Stimulated activated CD8-positive, alpha-beta memory T cell treated with anti-CD3 and anti-CD28 coated beads, Interleukin-2, amount 100 ng/mL, for 1 hour (primary cell): ENCODE measurements at places on chromosomes 13 and 19.

GRCh38 chr13:113150550-113151365, 7.7 kb upstream of the PROZ start:
- no peak for DNase-seq

DNA sequence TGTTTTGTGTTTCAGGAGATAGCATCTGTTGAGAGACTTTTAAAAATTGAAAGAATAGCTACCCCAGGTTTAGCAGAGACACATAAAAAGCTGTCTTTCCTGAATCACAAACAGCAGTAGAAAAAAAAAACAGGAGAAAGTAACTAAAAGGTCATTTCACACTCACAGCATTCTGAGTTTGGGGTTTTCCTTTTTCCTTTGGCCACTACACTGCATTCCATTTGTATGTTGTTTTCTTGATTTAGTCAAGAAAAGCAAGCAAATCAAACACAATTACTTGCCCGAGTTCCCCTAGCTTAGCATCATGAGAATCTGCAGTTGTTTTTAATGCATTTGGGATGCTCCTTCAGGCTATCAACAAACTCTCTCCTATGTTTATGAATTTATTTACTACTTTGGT, 161.0 kb downstream of the KCTD12 start:
- DNase-seq = no peak

DNA sequence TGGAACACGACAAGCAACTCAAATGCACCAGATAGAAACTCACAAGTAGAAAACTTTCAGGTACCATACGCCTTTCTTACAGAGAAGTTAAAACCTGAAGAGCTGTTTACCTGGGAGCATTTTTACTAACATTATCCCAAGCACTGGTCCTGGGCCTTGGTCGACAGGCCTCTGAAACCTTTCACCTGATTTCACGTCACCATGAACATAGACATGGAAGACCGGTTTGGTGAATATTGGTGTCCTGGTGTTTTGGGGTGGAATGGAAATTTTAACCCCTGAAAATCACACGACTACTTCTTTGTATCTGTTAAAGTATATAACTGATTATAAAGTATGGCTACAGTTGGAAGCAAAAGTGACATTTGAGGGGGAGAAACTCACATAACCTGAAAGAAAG, 176.6 kb upstream of the ARGLU1 start:
- no peak for DNase-seq

DNA sequence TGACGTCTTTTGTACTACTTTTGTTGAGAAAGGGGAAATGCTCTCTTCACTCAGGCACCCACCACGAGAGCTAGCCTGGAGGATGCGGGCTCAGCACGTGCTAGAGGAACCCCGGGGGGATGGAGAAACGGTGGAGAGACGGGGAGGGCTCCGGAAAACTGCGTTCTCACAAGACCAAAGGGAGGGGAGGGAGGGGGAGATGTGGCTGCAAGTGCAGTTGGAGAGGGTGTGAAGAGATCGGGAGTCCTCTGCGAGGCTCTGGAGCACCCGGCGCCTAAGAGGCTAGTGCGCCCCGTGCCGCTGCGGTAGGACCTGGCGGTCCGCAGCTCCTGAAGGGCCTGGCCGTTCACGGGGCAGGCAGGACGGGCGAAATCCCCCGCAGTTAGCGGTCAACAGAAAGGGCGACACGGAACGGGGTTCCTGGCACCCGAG, 43.4 kb upstream of the XPO4 start:
- no peak for DNase-seq

- no peak for DNase-seq
These were observed 27.4 kb upstream of the SIAH3 start for GRCh38 chr13:45878966-45879365.

GRCh38 chr13:36725936-36726335, 52.1 kb downstream of the SERTM1 start:
- DNase-seq = no peak

DNA sequence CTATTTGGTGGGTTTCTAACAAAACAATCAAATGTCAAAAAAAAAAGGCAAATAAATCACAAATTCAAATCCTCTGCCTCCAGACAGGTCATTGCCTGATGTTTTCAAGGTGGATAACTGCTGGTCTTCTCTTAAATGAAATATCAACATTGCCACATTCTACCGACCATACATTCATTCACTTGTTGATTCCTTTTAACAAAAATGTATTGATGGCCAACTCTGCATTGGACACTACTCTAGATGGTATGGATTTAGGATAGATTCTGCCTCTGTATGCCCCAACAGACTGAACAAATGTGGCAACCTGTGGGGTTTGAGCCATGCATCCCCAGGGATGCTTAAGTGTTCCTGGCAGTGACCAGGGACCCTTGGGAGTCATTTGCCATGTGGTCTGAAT, 87.6 kb upstream of the STK24 start:
- no peak for DNase-seq

DNA sequence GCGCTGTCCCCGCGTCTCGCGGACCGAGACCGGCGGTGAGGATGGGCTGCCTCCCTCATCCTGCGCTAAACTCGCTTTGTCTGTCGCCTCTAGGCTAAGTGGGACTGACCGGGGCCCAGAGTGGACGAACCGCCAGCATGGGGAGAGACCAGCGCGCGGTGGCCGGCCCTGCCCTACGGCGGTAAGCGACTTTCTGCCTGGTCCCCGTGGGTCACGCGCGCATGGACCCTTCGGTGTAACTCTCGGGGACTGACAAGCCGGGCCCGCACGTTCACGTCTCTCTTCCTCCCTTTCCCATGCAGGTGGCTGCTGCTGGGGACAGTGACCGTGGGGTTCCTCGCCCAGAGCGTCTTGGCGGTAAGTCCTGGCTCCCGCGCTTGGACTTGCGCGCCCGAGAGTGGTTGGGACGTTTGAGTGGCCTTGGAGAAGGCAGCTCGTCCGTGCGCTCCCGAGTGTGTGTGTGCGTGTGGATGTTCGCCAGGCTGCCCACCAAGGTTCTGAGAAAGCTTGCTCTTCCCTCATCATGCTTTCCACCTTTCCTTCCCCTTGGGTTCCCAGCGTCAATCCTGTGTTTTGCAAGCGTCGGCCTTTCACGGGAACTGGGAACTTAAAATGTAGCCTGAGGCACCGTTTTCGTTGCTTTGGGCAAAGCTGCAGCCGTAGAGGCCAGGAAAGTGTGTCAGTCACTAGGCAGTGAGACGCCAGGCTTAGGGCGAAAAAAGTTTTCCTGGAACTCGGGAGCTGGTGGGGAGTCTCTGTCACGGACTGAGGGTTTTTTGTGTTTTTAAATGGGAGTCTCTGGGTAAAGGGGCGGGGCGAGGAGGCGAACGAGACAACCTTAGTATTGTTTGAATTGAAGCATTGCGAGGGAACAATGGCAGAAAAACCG, 927 bp downstream of the COL4A2 start:
- DNase-seq = no peak

- no peak for DNase-seq
These were observed 201.9 kb downstream of the KCTD12 start for GRCh38 chr13:76684336-76684735.

- no peak for DNase-seq
These were observed 681.3 kb upstream of the SLITRK1 start for GRCh38 chr13:84563611-84564010.

GRCh38 chr19:3977242-3978143, 6.6 kb upstream of the DAPK3 start:
- no peak for DNase-seq

DNA sequence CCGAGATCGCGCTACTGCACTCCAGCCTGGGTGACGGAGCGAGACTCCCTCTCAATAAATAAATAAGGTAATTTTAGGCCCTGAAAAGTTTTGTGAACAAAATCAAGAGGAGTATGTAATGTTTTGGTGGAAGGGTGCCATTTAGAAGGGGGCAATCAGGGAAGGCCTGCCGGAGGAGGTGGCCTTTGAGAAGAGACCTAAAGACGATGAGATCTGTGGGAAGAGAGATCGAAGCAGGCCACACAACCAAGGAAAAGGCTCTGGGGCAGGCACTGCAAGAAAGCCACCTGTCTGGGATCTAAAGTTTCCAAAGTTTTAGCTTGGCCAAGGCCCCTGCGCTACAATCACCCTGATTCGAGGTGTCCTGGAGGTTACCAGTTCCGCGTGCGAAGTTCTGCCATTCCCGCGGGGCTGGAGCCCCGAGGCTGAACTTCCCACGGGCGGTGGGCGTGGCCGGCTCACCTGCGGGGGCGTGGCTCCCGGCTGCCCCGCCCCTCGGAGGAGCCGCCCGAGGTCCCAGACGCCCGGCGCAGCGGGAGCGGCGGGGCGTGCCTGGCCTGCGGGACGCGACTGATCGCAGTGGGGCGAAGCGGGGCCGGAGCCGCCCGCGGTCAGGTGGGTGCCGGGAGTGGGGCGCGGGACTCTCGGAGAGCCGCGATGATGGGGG, at the start of gene KLC3:
Gene KLC3, plus strand, starts transcription at position 519 of the 667 bp plus-strand sequence. CDS start 4,792 bp downstream, outside the sequence.
- no peak for DNase-seq

DNA sequence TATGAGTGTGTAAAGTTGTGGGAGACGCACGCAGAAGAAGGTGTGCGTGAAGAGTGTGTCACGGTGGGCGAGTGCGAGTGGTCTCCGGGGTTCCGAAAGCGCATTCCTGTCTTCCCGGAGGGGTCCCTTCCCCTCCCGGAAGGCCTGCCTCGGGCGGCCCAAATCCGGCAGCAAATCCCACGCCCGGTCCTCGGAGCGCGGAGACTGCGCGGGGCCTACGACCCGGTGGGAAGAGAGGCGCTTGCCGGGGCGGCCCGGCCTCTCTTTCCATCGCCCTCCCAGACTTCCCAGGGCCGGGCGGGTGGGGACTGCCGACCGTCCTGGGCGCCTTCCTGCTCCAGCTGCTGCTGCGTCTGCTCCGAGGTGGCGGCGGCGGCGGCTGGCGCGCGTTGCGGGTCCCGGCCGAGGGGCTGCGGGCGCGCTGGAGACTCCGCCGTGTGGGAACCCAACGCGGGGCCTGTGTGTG, 2.1 kb downstream of the ZIC5 start:
- no peak for DNase-seq

DNA sequence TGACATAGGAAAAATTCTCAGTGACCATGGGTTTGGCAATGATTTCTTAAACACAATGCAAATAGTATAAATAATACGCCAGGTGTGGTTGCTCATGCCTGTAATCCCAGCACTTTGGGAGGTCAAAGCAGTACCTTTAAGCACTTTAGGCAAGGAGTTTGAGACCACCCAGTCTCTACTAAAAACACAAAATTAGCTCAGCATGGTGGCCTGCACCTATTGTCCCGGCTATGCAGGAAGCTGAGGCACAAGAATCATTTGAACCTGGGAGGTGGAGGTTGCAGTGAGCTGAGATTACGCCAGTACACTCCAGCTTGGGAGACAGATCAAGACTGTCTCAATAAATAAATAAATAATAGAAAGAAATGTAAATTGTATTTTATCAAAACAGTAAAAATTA, 356.5 kb upstream of the SLITRK6 start:
- DNase-seq = no peak

DNA sequence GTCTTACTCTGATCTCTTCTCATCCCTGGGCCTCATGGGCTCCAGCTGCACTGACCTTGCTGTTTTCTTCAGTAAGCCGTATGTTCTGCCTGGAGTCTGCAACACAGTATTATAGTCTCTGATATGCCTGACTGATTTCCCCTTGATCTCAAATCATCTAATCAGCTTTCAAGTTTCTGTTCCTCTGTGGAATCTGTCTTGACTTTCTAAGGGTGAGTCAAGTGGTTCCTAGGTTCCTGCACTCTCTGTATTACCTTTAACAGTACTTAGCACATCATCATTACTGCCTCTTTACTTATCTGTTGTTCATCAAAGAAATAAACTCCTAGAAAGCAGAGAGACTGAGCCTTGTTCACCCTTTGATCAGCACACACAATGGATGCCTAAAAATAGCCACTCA, 350.7 kb downstream of the LMO7 start:
- DNase-seq = no peak

DNA sequence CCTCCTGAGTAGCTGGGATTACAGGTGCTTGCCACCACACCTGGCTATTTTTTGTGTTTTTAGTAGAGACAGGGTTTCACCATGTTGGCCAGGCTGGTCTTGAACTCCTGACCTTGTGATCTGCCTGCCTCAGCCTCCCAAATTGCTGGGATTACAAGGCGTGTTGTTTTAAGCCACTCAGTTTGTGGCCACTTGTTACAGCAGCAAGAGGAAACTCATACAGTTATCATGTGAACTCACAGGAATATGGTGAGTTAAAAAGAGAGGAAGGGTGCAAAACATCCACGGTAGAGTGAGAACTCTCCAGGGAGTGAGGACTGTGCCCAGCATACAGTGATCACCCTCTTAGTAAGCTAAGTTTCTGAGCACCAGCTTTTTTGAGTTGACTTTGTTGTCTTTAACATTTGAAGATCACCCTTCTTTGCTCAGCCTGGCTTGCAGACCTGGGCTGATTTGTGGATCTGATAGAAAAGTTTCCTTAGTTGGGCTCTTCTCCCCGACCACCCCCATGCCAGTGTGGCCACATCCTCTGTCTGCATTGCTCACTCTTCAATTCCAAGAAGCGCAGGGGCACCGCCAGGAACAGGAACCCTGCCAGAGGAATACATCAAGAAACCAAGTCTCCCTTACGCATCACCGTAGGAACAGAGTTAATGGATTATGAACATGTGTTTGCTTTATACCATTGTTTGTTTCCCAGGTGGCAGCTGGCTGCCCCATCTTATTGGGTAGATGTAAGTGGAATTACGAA, 16.0 kb downstream of the ALOX5AP start:
- DNase-seq = no peak

GRCh38 chr19:1266916-1267476, 2.1 kb upstream of the CIRBP start:
- DNase-seq = no peak

DNA sequence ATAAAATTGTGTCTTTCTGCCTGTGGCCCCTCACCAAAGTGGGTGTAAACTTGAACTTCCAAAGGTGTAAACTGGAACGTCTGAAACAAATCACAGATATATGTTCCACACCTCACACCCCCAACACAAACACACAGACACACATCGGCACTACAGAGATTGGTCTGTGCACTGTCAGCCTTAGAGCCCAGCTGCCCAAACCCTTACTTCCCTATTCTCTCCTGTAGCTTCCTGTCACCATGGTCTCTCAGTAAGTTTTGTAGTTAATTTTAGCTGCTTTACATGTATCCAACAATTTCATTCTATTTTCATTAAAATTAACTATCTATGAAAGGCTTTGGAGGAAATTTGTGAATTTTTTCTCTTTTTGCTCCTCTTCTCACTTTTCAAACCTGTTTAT, 5.4 kb downstream of the TM9SF2 start:
- no peak for DNase-seq

DNA sequence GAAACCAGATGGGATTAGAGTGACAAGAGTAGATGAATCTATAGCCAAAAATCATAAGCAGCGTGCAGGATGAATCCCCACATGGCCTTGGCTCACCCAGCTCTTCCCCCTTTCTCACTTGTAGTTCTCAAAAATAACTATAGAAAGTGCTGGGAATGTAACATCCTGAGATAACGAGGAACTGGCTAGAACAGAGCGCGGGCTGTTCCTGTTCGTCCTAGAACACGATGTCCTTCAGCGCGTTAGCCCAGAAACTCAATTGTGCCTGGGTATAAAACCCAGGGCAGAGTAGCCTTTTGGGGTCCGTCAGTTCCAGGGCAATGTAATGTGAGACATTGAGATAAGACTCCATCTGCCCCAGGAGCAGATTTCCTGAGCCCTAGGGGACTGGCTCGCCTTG, 326.2 kb downstream of the TSHZ3 start:
- no peak for DNase-seq

GRCh38 chr13:112181336-112182067, 114.6 kb downstream of the SOX1 start:
- no peak for DNase-seq
